8988T (cell line): ENCODE measurements at places on chromosomes 3 and 15.
A peak's percentile ranks its signal among the peaks of the same experiment; 100 is the strongest.

DNA sequence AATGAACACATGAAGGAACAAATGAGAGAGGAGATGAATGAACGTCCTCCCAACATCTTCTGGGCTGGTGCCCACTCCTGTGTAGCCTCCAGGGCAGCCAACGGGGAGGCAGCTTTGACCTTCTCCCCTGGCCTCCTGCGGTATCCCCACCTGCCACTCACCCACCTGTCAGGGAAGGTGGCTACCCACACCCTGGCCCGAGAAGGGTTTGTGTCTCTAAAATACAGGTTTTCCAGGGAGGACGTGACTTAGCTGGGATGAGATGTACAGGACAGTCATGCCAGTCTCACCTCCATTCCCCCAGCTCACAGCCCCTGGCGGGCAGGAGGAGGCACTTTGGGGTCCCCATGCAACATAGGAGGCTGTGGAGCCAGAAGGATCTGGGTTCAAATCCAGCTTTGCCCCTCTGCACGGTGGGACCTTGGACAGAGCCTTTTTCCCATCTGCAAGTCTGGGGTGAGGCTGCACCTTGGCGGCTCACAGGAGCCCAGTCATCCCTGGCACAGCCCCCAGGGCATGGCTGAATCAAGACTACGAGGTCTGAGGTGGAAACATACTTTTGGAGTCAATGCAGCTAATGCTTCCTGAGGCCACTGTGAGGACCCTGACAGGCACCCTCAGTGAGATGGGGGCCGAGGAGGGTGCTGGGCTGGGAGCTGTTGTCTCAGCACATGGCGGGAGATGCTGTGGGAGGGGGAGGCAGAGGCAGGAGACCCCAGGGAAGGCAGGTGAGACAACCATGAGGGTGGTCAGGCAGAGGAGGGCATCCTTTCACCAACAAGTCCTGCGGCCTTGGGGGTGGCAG, 11.1 kb upstream of the PLXND1 start:
- DNase-seq, result peak; percentile 16

- no peak for DNase-seq
Measured at GRCh38 chr15:101641894-101642293, 10.3 kb downstream of the TM2D3 start.

DNA sequence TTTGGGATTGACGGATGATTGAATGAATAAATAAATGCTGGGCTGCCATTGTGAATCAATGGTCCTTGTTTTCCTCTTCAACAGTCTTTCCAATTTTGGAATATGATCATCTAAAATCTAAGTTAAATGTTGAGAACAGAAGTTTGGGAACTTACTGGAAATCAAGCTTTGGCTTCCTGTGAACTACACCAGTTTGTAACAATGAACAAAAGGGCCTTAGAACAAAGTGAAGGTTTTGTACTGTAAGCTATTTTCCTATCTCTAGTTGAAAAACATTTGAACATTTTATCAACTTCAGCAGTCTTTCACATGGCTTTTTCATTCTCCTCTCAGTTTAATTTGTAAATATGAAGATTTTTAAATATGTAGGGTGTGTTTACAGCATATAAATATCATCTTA, 66.3 kb downstream of the RUBCN start:
- no peak for DNase-seq

DNA sequence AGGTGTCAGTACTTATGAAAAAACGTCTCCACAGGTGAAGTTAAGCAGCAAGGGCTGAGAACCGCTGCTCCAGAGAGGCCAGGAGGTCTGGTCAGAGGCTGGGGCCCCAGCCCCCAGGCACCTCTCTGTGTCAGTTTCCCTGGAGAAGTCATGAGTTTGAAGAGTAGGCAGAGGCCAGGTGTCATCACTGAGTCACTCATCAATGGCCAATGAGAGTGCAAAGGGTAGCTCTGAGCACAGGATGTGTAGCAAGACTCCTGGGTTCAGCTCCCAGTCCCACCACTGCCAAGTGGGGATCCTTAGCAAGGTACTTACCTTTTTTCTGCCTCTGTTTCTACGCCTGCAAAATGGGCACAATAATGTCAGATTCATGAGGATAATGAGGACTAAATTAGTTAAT, 47.9 kb downstream of the CORO2B start:
- no peak for DNase-seq

DNA sequence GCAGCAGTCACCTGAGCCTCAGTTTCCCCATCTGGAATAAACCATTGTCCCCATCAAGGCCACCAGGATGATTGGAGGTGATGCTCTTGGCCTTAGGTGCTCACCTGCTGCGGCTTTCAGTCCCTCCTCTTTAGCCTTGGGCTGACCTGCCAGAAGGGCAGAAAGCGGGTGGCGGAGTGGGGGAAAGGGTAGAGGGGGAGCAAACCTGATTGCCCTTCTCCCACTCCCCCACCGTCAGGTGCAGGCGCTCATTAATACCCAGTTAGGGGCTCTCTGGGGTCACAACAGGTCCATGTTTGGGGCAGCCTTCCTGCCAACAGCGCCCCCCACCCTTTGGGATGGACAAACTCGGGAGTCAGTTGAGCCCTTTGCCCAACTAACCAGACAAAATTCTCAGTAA, 50.5 kb downstream of the GRIP2 start:
- no peak for DNase-seq

DNA sequence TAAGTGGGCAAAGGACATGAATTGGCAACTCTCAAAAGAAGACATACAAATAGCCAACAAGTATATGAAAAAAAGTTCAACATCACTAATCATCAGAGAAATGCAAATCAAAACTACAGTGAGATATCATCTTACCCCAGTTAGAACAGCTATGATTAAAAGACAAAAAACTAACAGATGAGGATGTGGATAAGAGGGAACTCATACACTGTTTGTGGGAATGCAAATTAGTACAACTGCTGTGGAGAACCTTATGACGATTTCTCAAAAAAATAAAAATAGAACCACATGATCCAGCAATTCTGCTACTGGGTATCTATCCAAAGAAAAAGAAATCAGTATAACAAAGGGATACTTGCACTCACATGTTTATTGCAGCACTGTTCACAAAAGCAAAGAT, 28.6 kb downstream of the NEK10 start:
- DNase-seq, result no peak

DNA sequence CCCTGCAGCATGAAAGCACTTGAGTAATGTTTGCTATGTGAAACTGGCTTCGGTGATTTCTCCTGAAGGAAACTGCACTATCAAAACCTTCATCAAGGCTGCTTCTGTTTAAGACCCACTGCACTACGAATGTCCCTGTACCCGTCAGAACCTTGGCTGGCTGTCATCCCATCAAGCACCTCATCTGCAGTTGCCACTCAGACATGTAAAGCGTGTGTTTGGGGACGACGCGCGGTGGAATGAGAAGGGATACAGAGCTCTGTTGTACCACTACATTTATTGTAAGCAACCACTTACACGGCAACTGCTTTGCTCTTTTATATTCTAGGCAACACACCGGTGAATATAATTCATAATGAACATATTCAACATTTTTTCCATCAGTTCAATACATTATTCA, 147.6 kb downstream of the TIGIT start:
- no peak for DNase-seq

- no peak for DNase-seq
Measured at GRCh38 chr15:85716261-85716660, 78.5 kb downstream of the KLHL25 start.

- DNase-seq, result peak; percentile 46
Measured at GRCh38 chr3:187737368-187738070, 7.7 kb downstream of the BCL6 start.

- DNase-seq, result no peak
Measured at GRCh38 chr3:63639806-63640205, 12.7 kb upstream of the SNTN start.

- DNase-seq, result peak; percentile 50
Measured at GRCh38 chr15:42133886-42134502, 22.4 kb downstream of the PLA2G4F start.

DNA sequence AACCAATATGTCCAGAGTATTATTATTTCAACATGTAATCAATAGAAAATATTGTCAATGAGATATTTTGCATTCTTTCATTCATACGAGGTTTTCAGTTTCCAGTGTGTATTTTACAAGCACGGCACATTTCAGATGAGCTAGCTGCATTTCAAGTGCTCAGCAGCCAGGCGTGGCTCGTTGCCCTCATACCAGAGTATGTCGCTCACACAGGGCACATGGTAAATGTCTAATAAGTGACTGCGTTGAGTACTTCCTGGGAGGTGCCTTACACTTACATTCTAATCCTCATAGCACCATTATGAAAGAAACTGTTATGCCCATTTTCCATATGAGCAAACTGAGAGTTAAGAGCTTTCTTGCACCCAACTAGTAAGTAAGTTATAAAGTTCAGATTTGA, 47.4 kb downstream of the TMEM266 start:
- DNase-seq, result no peak

GRCh38 chr3:194592798-194593752, 40.1 kb downstream of the TMEM44 start:
- DNase-seq, result peak; percentile 73

DNA sequence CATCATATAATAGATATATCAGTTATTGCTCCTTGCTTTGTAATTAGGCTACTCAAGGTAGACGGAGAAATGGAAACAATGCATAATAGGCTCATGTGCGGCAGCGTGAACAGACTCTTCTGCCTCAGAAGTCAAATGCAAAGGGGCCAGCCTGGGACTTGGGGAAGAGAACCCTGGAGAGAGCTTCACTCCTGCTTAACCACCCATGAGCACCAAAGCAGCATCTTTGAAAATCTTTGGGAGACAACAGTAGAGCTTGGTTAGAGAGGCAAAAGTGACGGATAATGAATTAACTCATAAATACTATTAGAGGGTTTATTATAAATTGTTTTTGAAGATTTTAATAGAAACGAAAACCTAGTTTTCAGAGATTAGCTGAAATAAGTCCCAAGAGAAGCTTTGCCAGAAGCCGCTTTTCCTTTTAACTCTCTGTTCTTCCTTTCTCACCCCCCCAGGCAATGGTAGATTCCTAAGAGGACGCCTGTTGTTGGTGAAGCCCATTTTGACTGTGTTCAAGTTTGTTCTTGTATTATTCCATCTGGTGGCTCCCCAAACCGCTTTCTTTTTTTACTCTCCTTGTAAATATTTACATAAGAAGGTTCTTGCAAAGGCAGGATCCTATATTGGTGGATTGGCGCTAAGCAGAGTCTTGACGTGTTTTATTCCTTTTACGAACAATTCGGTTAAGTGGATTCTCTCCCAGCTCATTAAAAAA, 196.0 kb upstream of the TPRG1 start:
- DNase-seq, result no peak

GRCh38 chr3:55467099-55467498, 20.0 kb downstream of the WNT5A start:
- DNase-seq, result no peak

GRCh38 chr15:48754011-48754410, 56.9 kb downstream of the CEP152 start:
- DNase-seq, result no peak

- DNase-seq, result no peak
Measured at GRCh38 chr3:113507501-113508067, 7.4 kb downstream of the SPICE1 start.

DNA sequence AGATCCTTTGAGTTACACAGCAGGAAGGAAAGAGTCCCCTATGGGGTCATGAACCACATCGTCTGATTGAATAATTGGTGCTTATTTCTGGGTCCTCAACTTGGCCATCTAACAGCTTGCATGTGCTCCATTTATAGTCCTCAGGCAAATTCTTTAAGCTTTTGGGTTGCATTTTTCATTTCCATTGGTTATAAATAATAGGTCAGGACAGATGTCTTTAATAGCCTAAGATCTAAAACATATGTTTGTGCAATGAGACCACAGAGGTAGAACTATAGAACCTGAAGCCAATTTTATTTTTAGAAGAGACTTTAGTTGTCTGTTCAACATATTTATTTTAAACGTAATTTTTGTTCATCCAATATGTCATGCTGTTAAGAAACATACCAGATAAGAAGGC, 43.2 kb downstream of the CD200R1L start:
- DNase-seq, result no peak

- DNase-seq, result peak; percentile 51
Measured at GRCh38 chr15:69305204-69305931, 6.7 kb downstream of the PAQR5 start.
